ENCODE measurements at places on chromosomes 5 and 9.

- ATAC-seq: no peak
These were observed 307.8 kb downstream of the NR2F1-AS1 start for GRCh38 chr5:93273176-93273575.

DNA sequence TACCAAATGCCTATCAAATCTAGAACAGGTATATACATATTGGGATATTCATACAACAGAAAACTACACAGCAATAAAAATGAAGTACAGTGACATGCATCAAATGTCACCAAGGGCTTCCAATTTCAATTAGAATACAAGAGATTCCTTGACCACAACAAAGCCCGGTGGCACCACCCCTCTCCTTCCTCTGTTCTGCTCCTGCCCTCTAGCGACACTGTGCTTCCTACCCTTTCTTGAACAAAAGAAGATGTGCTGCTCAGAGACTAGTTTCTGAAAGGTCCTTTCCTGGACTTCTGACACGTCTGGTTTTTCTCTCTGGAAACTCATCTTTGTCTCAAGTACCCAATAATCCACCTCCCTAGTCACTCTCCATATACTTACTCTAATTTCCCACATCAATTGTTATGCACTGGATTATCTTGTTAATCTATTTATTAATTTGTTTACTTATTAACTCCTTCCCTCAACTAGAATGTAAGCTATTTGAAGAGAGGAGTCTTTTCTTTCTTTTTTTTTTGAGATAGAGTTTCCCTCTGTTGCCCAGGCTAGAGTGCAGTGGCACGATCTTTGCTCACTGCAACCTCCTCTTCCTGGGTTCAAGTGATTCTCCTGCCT, 70.4 kb upstream of the CTSV start:
- ATAC-seq: peak; percentile 75

DNA sequence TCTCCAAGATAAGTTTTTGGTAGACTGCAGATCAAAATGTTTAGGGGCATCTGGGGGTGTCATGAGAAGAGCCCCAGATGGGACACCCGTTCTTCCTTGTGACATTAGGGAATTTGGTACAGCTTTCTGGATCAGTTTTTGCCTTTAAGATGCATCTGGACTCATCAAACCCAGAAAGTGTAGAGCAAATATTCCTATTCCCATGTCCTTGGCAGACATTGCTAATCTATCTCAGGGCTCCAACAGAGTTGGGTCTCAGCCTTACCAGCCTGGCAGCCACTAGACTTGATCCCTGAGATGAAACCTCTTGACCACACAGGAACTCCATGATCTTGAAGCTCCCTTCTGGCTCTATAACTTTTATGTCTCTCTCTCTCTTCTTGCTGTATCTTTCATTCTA, 35.6 kb downstream of the ERGIC1 start:
- no peak for ATAC-seq

GRCh38 chr5:60210810-60211209, 317.3 kb upstream of the PDE4D start:
- ATAC-seq: no peak

GRCh38 chr5:133839721-133840120, 128.7 kb downstream of the C5orf15 start:
- ATAC-seq: no peak
